ENCODE measurements at places on chromosomes 3 and 15. TPM values are rescaled to one million over a fixed set of nuclear protein-coding genes. Genes with fewer than 3 reads are reported as not detected.
A peak's percentile ranks its signal among the peaks of the same experiment; 100 is the strongest.

DNA sequence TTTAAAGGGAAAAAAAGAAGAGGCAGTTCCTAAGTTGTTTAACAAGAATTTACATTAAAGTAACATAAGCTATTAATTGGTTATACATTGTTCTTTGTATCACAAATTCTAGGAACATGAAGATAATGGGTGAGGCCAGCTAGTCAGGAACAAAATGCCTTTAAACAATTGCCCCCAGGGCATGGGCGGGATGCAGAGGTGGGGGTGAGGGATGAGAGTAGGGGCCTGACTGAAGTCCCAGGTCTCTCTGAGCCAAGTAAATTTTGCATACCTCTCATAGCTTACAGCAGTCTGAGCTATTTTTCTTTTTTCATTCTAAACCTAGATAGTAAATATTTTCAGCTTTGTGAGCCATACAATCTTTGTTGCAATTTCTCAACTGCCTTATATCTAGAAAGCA is 77.8 kb upstream of the RNU6-1 start:
- DNase-seq, result no peak
- no peaks in the 10 kb centered on the region for H3K27me3 ChIP-seq
- peaks cover 30% of the 10 kb centered on the region for H3K4me1 ChIP-seq
- no peak overlapping the region for H3K4me3 ChIP-seq
- H3K27ac ChIP-seq, result peak overlapping the region; percentile 63

- no peak overlapping the region for H3K27ac ChIP-seq
- H3K27me3 ChIP-seq, result no peaks in the 10 kb centered on the region
- peaks cover 5% of the 10 kb centered on the region for H3K4me1 ChIP-seq
- no peak for DNase-seq
- H3K4me3 ChIP-seq, result no peak overlapping the region
- H3K36me3 ChIP-seq, result peaks cover 23% of the 10 kb centered on the region
These were observed 60.4 kb downstream of the ARIH1 start for GRCh38 chr15:72534523-72534922.

DNA sequence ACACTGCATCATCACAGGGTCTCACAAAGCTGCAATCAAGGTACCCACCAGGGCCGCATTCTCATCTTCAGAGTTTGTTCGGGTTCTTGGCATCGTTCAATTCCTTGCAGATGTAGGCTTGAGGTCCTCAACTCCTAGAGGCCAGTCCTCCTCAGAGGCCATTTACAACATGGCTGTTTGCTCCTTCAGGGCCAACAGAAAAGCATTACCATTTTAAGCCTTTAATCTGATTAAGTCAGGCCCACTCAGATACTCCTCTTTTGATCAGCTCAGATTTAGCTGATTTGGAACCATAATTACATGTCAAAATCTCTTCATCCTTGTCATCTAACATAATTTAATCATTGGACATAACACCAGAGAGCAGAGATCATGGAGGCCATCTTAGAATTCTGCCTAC is 55.4 kb downstream of the BFSP2 start:
- H3K4me1 ChIP-seq, result no peaks in the 10 kb centered on the region
- DNase-seq, result no peak

DNA sequence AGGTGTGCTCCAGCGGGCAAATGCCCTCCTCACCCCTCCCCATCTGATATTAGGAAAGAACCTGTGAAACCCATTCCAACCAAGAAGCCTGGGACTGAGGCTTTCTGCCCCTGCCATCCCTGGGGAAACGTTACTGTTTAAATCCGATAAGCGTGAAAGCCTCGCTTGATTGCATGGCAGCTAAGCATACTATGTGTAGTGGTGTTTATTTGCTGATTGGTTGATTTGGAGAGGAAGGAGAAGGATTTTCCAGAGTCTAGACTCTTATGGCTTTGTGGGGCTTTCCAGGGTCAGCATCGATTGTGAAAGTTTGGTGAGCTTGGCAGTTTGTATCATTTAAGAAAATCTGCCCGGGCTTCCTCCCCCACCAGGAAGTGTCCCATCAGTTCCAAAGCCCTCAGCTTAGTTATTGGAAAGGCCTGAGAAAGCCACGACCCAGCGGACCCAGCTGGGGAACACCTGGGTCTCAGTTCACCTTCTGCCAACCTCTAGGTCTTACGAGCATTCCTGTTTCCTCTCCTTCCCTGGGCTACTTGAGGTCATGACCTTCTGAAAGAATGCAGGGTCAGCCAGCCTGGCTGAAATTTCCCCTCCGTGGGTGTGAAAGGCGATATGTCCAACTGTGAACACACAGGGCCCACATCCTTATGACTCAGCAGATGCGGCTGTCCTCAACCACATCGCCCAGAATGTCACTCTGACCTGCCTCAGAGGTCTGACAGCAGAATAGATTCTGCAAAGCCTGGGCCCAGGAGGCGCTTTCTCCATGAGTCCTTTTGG is 62.8 kb upstream of the HERC1 start:
- no peaks in the 10 kb centered on the region for H3K36me3 ChIP-seq
- H3K4me1 ChIP-seq, result no peaks in the 10 kb centered on the region
- no peaks in the 10 kb centered on the region for H3K27me3 ChIP-seq
- H3K4me3 ChIP-seq, result no peak overlapping the region
- peak; percentile 44 for DNase-seq

- no peak overlapping the region for H3K27ac ChIP-seq
- no peaks in the 10 kb centered on the region for H3K4me1 ChIP-seq
- H3K36me3 ChIP-seq, result no peaks in the 10 kb centered on the region
- no peak overlapping the region for H3K4me3 ChIP-seq
These were observed 11.5 kb upstream of the GATA2 start for GRCh38 chr3:128504533-128504915.

GRCh38 chr3:30996467-30996866 is 102.0 kb upstream of the GADL1 start:
- H3K4me1 ChIP-seq, result no peaks in the 10 kb centered on the region
- H3K4me3 ChIP-seq, result no peak overlapping the region
- no peaks in the 10 kb centered on the region for H3K27me3 ChIP-seq
- DNase-seq, result no peak
- no peak overlapping the region for H3K27ac ChIP-seq

GRCh38 chr3:30671527-30672286 is 65.3 kb downstream of the TGFBR2 start:
- no peak for DNase-seq
- peak overlapping the region; percentile 37 for H3K27ac ChIP-seq
- H3K36me3 ChIP-seq, result peaks cover 100% of the 10 kb centered on the region
- H3K27me3 ChIP-seq, result no peaks in the 10 kb centered on the region
- H3K4me3 ChIP-seq, result no peak overlapping the region

DNA sequence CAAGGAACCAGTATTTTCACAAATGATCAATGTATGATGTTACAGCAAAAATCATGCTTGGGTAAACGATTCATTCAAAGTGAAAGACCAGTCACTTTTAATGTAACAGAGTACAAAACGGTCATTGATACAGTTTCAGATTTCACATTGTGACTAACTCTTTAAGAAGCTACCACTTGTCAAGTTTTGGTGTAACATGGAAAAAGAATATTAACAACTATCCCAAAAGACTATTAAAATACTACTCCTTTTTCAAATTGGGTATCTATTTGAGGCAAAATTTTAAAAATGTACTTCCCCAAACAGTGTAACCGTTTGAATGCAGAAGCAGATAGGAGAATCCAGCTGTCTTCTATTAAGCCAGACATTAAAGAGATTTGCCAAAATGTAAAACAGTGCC is 31.7 kb downstream of the AKAP13 start:
- H3K27ac ChIP-seq, result peak overlapping the region; percentile 44
- peak; percentile 33 for DNase-seq
- H3K4me1 ChIP-seq, result peaks cover 69% of the 10 kb centered on the region
- H3K4me3 ChIP-seq, result no peak overlapping the region

DNA sequence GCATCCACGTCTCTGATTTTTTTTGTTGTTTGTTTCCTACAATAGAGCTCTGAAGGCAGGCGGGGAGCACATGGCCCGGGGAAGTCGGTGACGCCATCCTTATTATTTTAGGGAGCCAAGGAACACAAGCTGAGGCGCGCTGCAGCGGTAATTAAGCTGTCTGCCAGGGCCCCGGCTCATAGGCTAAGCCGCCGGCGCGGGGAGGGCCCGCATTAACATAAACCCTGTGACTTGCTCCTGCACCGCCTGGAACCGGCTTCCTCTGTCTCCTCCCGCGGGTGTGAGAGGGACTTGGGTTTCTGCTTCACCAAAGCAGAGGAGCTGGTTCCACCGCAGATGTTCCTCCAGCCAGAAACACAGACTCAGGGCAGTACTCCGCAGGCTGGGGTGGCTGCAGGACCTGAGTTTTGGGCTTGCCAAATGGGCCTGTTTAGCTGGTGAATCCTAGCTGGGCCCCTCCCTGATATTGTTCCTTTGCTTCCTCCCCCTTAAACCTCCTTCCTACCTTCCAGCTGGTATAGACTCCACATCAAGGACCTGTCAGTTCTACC is 25.3 kb downstream of the ANP32A start:
- peak overlapping the region; percentile 51 for H3K4me3 ChIP-seq
- peak overlapping the region; percentile 60 for H3K27ac ChIP-seq
- peak; percentile 93 for DNase-seq
- peaks cover 16% of the 10 kb centered on the region for H3K36me3 ChIP-seq
- H3K27me3 ChIP-seq, result no peaks in the 10 kb centered on the region
- H3K4me1 ChIP-seq, result peaks cover 32% of the 10 kb centered on the region

- no peaks in the 10 kb centered on the region for H3K4me1 ChIP-seq
- no peaks in the 10 kb centered on the region for H3K36me3 ChIP-seq
- no peaks in the 10 kb centered on the region for H3K27me3 ChIP-seq
- H3K27ac ChIP-seq, result no peak overlapping the region
- DNase-seq, result no peak
- no peak overlapping the region for H3K4me3 ChIP-seq
These were observed 237.3 kb upstream of the ZBTB20 start for GRCh38 chr3:115384381-115384780.

- no peaks in the 10 kb centered on the region for H3K4me1 ChIP-seq
- no peak overlapping the region for H3K4me3 ChIP-seq
- H3K36me3 ChIP-seq, result peaks cover 29% of the 10 kb centered on the region
- H3K27ac ChIP-seq, result no peak overlapping the region
- no peaks in the 10 kb centered on the region for H3K27me3 ChIP-seq
These were observed 120.3 kb downstream of the LRRK1 start for GRCh38 chr15:101039461-101039860.

DNA sequence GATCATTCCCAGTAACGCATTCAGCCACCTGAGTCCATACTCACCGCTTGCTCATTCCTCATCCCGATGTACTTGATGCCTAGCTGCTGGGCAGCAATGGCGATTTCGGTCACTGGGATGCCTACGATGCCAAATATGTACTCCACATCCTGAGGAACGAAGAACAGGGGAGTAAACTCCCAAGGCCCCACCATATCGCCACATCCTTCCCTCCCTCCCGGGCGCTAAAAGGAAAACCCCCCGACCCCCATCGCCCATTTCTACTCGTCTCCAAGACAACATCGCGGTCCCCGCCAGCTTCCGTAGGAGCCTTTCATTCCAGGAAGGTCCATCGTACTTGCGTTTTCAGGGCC is 347 bp downstream of the HACL1 start:
- peak overlapping the region; percentile 100 for H3K4me3 ChIP-seq
- peak overlapping the region; percentile 95 for H3K27ac ChIP-seq
- no peaks in the 10 kb centered on the region for H3K27me3 ChIP-seq
- peaks cover 28% of the 10 kb centered on the region for H3K4me1 ChIP-seq

DNA sequence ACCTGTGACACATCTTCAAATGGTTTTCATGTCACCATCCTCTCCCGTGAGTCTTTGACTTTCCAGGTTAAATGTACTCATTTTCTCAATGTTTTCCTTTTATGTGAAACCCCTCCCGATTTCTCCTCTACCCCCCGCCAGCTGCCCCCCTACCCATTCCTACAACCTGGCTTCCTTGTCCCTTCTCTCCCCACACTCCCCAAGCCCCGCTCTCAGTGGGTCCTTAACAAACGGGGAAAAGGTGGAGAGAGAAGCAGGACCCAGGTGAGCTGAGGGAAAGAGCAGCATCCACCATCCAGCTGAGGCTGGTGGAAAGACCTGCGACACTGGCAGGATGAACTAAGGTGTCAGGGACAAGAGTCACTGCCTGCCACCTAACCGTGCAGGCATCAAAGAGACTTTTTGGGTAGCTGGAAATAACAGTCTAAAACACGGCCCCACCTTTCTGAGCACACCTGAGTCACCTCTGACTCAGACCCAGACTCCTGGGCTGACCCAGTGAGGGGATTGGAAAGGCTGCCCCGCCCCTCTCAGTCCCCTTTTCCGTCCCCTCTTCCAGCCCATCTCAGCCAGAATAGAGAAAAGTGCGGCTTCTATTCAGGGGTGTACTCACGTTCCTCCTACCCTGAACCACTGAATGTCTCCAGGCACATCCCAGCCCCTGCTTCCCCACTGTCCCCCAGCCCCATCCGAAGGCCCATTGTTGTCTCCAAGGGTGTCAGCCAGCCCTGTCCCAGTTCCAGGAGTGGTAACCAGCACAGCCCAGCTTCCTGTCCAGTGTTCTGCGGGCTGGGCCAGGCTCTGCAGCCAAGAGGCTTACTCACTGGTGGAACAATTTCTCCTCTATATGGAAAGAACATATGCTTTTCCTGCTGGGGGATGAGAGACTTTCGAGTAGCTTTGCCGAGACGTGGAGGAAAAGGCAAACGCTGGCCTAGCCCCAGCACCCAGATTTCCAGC is 20.4 kb downstream of the ISG20 start:
- peak; percentile 80 for DNase-seq
- H3K4me1 ChIP-seq, result peaks cover 46% of the 10 kb centered on the region
- H3K27me3 ChIP-seq, result no peaks in the 10 kb centered on the region

DNA sequence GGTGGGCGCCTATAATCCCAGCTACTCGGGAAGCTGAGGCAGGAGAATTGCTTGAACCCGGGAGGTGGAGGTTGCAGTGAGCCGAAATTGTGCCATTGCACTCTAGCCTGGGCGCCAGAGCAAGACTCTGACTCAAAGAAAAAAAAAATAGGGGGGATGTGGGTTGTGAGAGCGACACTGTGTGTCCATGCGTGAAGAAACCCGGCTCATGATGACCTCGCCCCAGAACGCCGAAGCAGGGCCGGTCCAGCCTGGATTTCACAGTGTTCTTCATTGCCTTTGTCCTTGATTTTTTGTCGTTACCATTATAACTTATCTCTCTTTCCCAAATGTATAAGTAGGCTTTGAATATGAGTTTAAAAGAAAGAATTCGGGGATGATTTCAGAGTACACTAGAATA is 128.7 kb downstream of the PGPEP1L start:
- H3K27me3 ChIP-seq, result no peaks in the 10 kb centered on the region
- H3K27ac ChIP-seq, result no peak overlapping the region
- no peak overlapping the region for H3K4me3 ChIP-seq
- H3K36me3 ChIP-seq, result peaks cover 16% of the 10 kb centered on the region

DNA sequence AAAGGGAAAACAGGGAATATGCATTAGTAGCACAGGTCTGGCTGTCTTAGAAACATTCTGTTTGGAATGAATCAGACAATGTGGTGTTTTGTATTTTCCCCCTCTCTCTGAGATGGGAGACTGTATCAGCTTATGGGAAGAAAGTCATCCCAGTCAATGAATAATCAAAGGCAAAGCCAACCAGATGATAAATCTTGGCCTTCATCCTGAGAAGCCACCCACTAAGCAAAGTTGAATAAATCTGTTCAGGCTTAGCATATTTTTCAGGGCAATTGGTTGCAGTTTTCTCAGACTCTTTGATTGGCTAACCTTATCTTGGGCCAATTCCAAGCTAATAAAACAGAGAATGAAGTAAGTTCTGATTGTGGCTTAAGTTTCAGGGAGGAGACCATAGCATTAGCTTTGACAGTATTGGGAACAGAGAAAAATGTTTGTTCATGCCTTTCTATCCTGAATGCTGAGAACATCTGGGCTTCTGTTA is 63.6 kb upstream of the ARL8B start:
- peak; percentile 49 for DNase-seq
- peaks cover 11% of the 10 kb centered on the region for H3K27me3 ChIP-seq
- peaks cover 17% of the 10 kb centered on the region for H3K4me1 ChIP-seq
- peak overlapping the region; percentile 39 for H3K27ac ChIP-seq
- H3K36me3 ChIP-seq, result peaks cover 6% of the 10 kb centered on the region

GRCh38 chr3:126983276-126983652 is 349 bp downstream of the PLXNA1 start:
- no peaks in the 10 kb centered on the region for H3K36me3 ChIP-seq
- H3K4me1 ChIP-seq, result peaks cover 22% of the 10 kb centered on the region
- H3K27me3 ChIP-seq, result no peaks in the 10 kb centered on the region
- peak overlapping the region; percentile 69 for H3K4me3 ChIP-seq

The IP6K2 gene
- 117 TPM for total RNA-seq

The LARP6 gene
- total RNA-seq, result 77.5 TPM

The KY gene
- total RNA-seq, result not detected

The TBC1D2B gene
- 21.6 TPM for total RNA-seq

Data from MCF 10A (cell line).